ENCODE measurements at places on chromosomes 16 and 17.

GRCh38 chr16:89922884-89923639 lies at the start of gene TUBB3:
Gene TUBB3, plus strand, starts transcription at chr16:89923342. Its CDS starts 60 bp downstream, at chr16:89923402.
- DNase-seq, result no peak

- no peak for DNase-seq
Observed at GRCh38 chr16:68737046-68737729, at the start of gene CDH1. Gene CDH1, plus strand, starts transcription at chr16:68737292. Its CDS starts 124 bp downstream, at chr16:68737416.

- DNase-seq, result peak; percentile 68
Observed at GRCh38 chr16:88803264-88803987, at the start of gene CDT1. Gene CDT1, plus strand, starts transcription at chr16:88803789. Its CDS starts 43 bp downstream, at chr16:88803832.

DNA sequence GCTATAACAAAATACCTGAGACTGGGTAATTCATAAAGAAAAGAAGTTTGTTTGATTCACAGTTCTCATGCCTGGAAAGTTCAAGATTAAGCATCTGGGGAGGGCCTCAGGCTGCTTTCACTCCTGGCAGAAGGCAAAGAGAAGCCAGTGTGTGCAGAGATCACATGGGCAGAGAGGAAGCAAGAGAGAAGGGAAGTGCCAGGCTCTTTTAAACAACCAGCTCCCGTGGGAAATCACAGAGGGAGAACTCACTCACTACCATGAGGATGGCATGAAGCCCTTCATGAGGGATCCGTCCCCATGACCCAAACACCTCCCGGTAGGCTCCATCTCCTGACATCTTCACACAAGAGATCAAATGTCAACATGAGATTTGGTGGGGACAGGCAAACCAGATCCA lies 501.6 kb downstream of the MAF start:
- no peak for DNase-seq

DNA sequence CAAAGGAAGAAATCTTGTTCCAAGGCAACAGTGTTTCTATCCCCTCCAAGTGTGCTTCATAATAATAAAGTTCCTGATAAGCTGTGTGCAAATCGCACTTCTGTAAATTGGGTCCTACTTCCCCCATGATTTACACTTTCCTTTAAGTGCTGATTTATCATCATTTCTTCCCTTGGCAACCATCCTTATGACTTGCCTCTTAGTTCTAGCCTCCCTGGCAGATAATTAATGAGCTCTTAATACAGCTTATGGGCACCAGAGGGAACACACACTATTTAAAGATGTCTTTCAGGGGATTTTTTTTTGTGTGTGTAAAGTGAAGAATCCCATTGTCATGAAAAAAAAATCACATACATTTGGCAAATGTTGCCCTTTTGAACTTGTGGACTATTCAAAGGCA lies 101.6 kb upstream of the MPHOSPH6 start:
- DNase-seq, result no peak

- no peak for DNase-seq
Observed at GRCh38 chr17:56833057-56833808, 487 bp downstream of the C17orf67 start.

- DNase-seq, result no peak
Observed at GRCh38 chr16:56688762-56689161, 6.5 kb downstream of the MT1X start.

- DNase-seq, result peak; percentile 81
Observed at GRCh38 chr17:82450357-82451106, at the start of gene CYBC1. Gene CYBC1, minus strand, starts transcription at chr17:82450752. Its CDS starts 1,498 bp downstream, at chr17:82449254.

DNA sequence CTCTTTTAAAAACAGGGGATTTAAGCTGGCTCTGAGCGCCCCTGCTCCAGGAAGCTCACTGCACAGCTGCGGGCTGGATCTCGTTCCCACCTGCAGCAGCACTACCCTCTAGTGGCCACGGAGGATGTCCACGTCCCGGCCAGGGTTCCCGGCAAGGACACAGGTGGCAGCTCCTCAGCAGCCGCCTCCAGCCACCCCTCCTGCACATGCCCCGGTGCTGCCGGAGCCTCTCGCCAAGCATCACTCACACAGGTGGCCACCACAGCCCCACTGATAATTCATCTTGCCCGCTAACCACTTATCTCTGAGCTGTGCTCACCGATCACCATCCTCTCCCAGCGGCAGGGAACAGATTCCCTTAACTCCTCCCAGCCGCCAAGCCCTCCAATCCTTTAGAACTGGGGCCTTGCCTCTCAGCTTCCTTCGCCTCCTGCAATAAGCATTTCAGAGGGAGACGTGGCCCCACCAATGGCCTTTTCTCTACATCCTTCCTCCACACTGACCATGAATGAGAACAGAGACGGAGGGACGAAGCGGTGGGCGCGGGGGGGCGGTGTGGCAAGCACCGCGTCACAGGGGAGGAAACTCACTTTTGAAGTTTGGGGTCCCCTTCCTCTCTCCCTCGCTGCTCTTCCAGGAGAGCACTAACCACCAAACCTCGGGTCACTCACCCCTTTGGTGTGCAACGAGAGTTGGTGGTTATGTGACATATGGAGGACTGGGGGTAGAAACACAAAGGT lies 222.1 kb downstream of the RBFOX3 start:
- no peak for DNase-seq

DNA sequence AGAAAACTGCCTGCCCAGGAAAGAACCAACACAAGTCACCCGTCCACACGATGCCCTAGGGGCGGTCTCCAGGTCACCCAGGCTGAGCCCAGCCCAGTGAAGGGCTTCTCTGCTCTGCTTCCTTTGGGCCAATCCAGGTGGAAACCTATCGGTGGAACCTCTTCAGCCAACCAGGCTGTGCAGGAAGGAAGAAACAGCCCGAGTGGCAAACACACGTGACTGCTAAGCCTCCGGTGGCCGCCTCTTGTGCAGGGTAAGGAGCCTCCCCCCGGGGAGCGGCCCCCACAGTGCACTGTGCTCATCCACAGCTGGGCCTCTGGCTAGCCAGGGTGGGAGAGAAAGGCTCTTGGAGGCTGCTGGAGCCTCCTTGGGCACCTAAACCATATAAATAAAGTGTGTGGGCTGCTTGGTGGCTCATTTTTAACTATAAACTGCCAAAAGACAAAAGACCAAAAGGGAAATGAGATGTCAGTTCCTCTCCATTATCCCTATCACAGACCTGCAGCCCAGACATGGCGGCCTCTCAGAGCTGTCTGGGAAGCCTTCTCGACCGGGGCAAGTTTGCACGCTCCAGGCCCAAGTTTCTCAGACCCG lies 2.4 kb downstream of the RTN4RL1 start:
- DNase-seq, result no peak
